Neural cell (in vitro differentiated cells): ENCODE measurements at places on chromosomes 4 and X. TPM values are rescaled to one million over a fixed set of nuclear protein-coding genes. Genes with fewer than 3 reads are reported as not detected.

The EDA gene
- polyA plus RNA-seq = 1.1 and 1.3 TPM in 2 replicates

The CXCL8 gene
- not detected in 2 replicates for polyA plus RNA-seq

The UBA1 gene
- 132 and 150 TPM in 2 replicates for polyA plus RNA-seq

The MBNL3 gene
- polyA plus RNA-seq = 0.09 and 0.22 TPM in 2 replicates

The GAGE1 gene
- not detected in 2 replicates for polyA plus RNA-seq

The FGG gene
- not detected in 2 replicates for polyA plus RNA-seq

The TMPRSS11D gene
- polyA plus RNA-seq = not detected in 2 replicates

The MAPK10 gene
- 91.9 and 147 TPM in 2 replicates for polyA plus RNA-seq

The SRPX gene
- polyA plus RNA-seq = 0.52 and 2.1 TPM in 2 replicates

The HSD17B13 gene
- polyA plus RNA-seq = not detected in 2 replicates

The PRKG2 gene
- polyA plus RNA-seq = 0.16 and 0.20 TPM in 2 replicates

The LDB2 gene
- polyA plus RNA-seq = 25.7 and 58.9 TPM in 2 replicates

The MXRA5 gene
- polyA plus RNA-seq = 0.28 and 0.32 TPM in 2 replicates

The ETDB gene
- not detected in 2 replicates for polyA plus RNA-seq

The LRAT gene
- polyA plus RNA-seq = 0.16 and 0.19 TPM in 2 replicates

The SHROOM2 gene
- polyA plus RNA-seq = 9.2 and 10.1 TPM in 2 replicates
